Melanocyte of skin (primary cell): ENCODE measurements at places on chromosomes 3 and 15. TPM values are rescaled to one million over a fixed set of nuclear protein-coding genes. Genes with fewer than 3 reads are reported as not detected.

The NR1D2 gene
- total RNA-seq: 10.2 and 17.6 TPM in 2 replicates

The AGBL1 gene
- 1.1 TPM in 1 of 2 replicates, not detected in the other for total RNA-seq

The SPSB4 gene
- under 0.01 TPM in 1 of 2 replicates, not detected in the other for total RNA-seq

The GOLGA6D gene
- not detected in 2 replicates for total RNA-seq

The MME gene
- 363 and 442 TPM in 2 replicates for total RNA-seq

The B3GNT5 gene
- 3.8 and 5.5 TPM in 2 replicates for total RNA-seq

The ZNF639 gene
- total RNA-seq: 27.2 and 32.3 TPM in 2 replicates

The IMPG2 gene
- total RNA-seq: 0.34 and 0.36 TPM in 2 replicates

The ITPKA gene
- total RNA-seq: 0.15 and 0.67 TPM in 2 replicates

The LTK gene
- total RNA-seq: not detected in 2 replicates

The NCKIPSD gene
- 11.6 and 13.1 TPM in 2 replicates for total RNA-seq
